Epithelial cell of prostate (primary cell): ENCODE measurements at places on chromosomes 1 and 21.

GRCh38 chr1:152761609-152762213 lies 3.9 kb downstream of the KPRP start:
- no peak for DNase-seq

- DNase-seq: no peak
These were observed 42.0 kb upstream of the PADI2 start for GRCh38 chr1:17161137-17161740.

DNA sequence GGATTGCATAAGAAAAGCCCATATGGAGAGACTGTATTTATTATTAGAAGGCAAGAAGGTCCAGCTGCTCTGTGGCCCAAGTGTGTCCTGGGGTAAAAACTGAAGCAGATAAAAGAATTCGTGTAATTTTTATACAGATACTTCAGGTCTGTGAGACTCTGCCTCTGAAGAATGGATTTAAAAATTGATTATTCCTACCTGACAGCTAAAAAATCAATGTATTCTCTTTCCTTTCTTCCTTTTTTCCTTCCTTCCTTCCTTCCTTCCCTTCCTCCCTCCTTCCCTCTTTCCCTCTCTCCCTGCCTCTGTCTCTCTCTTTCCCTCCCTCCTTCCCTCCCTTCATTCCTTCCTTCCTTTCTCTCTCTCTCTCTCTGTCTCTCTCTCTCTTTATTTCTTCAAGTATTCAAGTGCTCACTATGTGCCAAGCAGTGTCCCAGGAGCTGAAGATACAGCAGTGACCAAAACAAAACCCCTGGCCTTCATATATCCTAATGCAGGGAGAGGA lies 11.3 kb upstream of the MGST3 start:
- DNase-seq: no peak

- no peak for DNase-seq
These were observed 198.2 kb upstream of the APP start for GRCh38 chr21:26368591-26369320.

- DNase-seq: peak; percentile 12
These were observed 352.5 kb downstream of the ZNF326 start for GRCh38 chr1:90347366-90347765.

DNA sequence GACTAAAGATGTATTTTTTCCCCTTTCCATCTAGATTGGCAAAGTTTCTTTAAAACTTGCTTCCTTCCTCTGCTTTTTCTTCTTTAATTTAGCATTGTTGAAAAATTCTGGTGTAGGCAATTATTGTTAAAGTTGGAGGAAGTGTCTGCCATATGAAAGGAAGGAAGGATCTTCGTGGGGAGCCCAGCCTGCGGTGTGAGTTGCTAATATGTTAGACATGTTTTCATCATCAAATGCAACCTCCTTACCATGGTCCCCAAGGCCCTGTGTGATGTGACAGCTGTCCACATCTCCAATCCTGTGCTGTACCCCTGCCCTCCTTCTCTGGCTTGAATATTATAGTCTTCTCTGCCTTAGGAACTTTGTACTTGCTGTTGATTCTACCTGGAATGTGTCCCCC lies 81.0 kb upstream of the ZBTB18 start:
- no peak for DNase-seq

GRCh38 chr1:119674111-119674526 lies 26.1 kb upstream of the ZNF697 start:
- DNase-seq: peak; percentile 78

DNA sequence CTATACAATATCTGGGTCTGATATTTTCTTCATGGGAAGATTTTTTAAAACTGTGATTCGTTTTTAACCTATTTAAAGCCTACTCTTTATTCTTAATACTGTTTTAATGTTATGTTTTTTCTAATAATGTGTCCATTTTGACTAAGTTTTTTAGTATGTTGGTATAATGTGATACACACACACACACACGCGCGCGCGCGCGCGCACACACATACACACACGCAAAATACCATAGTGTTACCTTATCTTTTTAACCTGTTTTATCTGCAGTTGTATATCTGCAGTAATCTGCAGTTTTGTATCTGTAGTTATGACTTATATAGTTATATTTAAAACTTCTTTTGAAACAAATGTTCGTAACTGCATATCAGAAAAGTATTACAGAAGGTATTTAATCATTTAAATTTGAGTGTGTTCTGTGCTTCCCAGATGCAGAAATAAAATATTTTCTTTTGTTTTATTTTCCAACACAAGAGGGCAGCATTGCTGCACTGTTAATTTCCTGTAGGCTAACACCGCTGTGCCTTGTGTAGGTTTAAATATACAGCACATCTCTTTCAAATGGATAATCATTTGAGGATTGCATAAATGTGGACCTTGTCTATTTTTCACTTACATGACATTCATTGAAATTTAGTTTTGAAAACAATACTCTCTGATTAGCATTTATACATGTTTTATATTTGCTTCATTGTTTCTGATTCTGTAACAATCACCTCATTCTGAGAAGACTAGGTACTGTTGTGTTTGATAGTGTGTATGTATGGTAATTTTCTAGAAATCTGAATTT lies 166.1 kb downstream of the PDE4B start:
- DNase-seq: no peak

GRCh38 chr1:8364528-8365442 lies 46.9 kb downstream of the SLC45A1 start:
- DNase-seq: no peak

- no peak for DNase-seq
These were observed at the start of gene SH2D2A for GRCh38 chr1:156816561-156817328. TSS of gene SH2D2A (minus strand) at chr1:156816848. CDS start at chr1:156816708, 140 bp downstream.

DNA sequence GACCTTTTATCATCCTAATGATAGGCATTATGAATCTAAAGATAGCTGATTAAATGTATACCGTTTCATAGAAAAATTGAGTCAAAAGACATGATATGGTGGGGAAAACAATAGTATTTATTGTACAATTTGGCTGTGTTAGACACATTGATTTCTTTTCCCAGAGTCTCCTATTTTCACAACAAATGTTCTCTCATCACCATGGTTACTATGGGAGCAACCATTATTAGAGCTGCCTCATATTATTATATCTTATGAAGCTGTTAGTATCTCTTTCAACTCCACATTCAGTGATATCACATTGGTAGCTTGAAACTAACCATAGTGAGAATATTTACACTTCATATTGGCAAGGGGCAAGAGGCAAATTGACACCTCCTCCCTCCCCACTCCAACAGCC lies 10.7 kb upstream of the CTH start:
- no peak for DNase-seq

DNA sequence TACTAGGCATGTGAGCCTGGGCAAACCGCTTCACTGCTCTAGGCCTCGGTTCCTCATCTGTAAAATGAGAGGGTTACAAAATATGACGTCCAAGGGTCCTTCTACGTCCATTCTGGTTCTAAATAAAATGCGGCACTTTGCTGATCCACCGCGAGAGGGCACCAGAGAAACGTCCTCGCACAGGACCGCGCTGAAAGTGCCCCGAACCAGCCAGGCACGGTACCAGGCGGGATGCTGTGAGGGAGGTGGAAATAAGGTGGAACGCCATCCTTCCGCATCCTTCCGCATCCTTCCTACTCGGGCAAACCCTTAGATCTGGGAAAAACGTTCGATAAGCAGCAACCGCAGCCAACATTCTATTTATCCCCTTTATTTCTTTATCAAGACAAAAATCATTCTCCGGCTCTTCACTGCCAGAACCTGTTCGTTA lies 60.3 kb upstream of the KRTAP19-8 start:
- DNase-seq: no peak

DNA sequence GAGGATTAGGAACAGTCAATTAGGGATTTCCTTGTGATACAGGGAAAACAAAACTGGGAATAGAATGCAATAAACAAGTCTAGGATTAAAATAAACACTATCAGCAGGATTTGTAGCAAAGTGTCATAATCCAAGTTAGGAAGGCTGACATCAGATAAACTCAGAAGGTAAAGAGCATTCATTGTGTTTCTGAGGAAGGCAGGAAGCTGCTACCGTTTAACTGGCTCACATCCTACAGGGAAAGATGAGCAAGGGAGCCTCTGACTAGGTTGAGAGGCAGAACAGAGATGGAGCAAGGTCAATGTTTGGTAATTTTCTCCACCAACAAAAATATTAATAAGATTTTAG lies 124.7 kb downstream of the POU2F1 start:
- no peak for DNase-seq

DNA sequence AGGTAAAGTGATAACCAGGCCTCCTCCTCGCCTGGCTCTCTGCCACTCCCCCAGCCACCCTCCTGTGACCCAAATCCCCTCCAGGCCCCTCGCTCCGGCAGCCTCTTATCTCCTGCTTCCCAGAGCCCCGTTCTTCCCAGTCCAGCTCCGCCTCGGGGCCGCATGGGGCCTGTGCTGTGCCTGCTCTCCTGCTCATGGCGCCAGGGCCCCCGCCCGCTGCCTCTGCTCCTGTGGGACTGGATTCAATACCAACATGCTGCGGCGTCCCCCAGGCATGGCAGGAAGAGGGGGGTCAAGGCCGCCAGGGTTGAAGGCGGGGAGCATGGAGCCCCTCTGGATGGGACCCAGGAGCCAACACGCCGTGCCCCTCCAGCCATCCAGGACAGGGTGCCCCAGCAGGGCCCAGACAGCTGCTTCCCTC lies 213.0 kb upstream of the VAMP3 start:
- DNase-seq: no peak

GRCh38 chr1:205530116-205530515 lies 25.6 kb downstream of the CDK18 start:
- no peak for DNase-seq
